DMS 273 treated with DMSO at 0.1 percent for 48 hours (cell line): ENCODE measurements at places on chromosomes 11 and 22.

DNA sequence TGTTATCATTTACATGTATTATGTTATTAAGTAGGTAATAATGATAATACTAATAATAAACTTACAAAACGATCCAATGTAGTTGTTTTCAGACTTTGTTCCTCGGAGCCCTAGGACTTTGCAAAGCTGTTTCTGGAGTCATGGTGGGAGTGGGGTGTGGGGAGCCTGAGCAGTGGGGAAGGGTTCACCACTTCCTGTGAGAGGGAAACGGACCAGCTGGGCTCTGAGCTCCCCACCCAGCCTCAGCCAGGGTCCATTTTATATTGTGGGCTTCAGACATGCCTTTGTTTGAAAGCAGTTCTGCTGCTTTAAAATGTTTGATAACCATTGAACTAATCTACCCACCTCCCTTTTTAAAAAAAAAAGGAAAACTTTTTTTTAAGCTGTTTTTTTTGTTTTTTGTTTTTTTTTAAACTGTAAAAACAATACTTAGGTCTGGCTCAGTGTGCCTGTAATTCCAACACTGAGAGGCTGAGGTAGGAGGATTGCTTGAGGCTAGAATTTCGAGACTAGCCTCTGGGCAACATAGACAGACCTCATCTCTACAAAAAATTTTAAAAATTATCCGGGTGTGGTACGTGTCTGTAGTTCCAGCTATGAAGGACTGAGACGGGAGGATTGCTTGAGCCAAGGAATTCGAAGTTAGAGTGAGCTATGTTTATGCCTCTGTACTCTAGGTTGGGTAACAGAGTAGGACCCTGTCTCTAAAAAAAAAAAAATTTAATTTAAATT is 7.0 kb downstream of the SERPING1 start:
- no peak for DNase-seq

GRCh38 chr11:95378111-95378510 is 147.1 kb upstream of the SESN3 start:
- DNase-seq = no peak

- DNase-seq = no peak
Observed at GRCh38 chr11:1460396-1460985, 26.1 kb downstream of the MOB2 start.

DNA sequence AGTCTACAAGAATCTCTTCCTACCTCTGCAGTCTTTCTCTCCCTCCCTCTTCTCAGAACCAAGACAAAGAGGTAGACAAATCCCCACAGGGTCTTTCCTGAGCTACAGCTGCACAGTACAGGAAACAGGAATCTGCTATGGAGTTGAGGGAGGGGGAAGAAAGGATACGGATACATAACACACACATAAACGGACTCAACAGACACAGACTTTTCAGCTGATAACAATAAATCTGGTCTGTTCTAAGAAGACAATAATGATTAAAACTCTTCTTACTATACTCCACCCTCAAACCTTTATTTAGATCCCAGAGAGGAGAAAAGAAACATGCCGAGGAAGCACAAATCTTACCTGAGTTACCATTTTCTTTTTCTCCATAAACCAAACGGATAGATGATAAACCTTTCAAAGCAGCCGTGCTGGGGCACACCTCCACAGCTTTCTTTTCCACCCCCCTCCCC is 122.2 kb downstream of the APOL5 start:
- no peak for DNase-seq

GRCh38 chr11:66281001-66281400 is 3.0 kb downstream of the CNIH2 start:
- DNase-seq = no peak

- no peak for DNase-seq
Observed at GRCh38 chr22:47291565-47292495, 529.4 kb downstream of the TBC1D22A start.

GRCh38 chr11:121654259-121654842 is 201.6 kb upstream of the SORL1-AS1 start:
- DNase-seq = no peak
